ENCODE measurements at places on chromosomes 16 and 17. TPM values are rescaled to one million over a fixed set of nuclear protein-coding genes. Genes with fewer than 3 reads are reported as not detected.

The VTN gene
- 0.18 TPM for total RNA-seq

DNA sequence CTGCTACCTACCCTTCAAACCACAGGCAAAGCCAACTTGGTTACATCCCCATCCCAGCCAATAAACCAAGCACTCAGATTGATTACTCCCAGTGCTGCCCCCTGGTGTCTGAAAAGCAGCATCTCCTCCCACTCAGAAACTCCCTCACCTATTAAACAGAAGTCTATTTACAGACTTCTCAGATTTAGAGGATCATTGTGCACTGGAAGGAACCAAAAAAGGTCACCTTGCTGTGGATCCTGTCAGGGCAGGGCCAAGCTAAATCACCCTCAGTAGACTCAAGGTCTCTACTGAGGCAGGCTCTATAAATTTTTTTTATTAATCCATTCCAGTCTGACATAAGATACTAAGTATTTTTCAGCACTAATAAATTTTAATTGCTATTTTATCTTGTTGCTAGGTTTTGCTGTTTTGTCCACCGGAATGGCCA lies 17.6 kb downstream of the HIGD1B start:
- H3K27me3 ChIP-seq, result no peaks in the 10 kb centered on the region
- peak; percentile 26 for DNase-seq
- H3K4me1 ChIP-seq, result no peaks in the 10 kb centered on the region

DNA sequence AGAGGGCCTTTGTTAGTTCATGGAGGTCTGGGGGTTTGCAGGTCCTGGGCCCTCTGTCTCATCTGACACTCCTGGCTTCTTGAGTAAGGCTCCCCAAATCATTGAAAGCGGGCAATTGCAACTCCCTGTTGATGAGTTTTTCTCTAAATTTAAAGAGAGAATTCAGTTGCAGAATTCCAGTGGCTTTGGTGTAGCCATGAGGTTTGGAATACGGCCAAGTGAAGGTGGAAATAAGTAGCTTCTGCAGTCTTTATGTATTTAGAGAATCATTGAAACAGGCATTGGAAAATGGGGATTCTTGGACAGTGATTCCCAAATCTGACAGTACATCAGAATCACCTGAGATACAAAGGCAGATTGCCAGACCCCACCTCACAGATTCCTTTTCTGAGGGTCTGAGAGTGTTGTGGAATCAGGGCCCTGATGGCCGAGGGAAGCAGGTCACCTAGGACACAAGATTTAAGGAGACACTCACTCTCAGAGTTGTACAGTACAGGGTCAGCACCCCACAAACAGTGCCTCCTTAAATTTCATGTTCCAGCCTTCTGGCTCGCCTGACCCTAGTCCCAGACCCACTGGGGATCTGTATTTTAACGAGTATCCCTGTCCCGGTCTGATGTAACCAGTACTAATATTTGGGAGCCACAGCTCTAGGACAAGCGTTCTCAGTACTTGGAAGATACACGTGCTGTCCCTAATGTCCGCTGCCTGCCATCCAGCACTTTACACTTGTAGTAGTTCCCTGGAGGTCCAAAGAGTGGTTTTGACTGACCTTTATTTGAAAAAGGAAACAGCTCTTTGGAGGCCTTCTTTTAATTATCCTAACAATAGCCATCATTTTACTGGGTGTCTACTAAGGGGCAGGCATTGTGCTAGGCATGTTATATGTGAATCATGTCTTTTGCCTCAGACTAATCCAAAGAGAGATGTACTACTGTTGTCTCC lies 37.8 kb downstream of the YPEL2 start:
- H3K27ac ChIP-seq, result no peak overlapping the region
- H3K4me1 ChIP-seq, result peaks cover 90% of the 10 kb centered on the region
- H3K4me3 ChIP-seq, result no peak overlapping the region
- H3K27me3 ChIP-seq, result no peaks in the 10 kb centered on the region

- H3K4me3 ChIP-seq, result no peak overlapping the region
- H3K27me3 ChIP-seq, result peaks cover 26% of the 10 kb centered on the region
- H3K36me3 ChIP-seq, result no peaks in the 10 kb centered on the region
- DNase-seq, result no peak
- H3K4me1 ChIP-seq, result no peaks in the 10 kb centered on the region
Observed at GRCh38 chr16:24294131-24294530, 38.0 kb downstream of the CACNG3 start.

- no peak overlapping the region for H3K4me3 ChIP-seq
- peaks cover 30% of the 10 kb centered on the region for H3K27me3 ChIP-seq
- H3K4me1 ChIP-seq, result peaks cover 10% of the 10 kb centered on the region
- H3K27ac ChIP-seq, result no peak overlapping the region
- DNase-seq, result no peak
- H3K36me3 ChIP-seq, result no peaks in the 10 kb centered on the region
Observed at GRCh38 chr17:77830816-77831473, 127.6 kb upstream of the TNRC6C start.

DNA sequence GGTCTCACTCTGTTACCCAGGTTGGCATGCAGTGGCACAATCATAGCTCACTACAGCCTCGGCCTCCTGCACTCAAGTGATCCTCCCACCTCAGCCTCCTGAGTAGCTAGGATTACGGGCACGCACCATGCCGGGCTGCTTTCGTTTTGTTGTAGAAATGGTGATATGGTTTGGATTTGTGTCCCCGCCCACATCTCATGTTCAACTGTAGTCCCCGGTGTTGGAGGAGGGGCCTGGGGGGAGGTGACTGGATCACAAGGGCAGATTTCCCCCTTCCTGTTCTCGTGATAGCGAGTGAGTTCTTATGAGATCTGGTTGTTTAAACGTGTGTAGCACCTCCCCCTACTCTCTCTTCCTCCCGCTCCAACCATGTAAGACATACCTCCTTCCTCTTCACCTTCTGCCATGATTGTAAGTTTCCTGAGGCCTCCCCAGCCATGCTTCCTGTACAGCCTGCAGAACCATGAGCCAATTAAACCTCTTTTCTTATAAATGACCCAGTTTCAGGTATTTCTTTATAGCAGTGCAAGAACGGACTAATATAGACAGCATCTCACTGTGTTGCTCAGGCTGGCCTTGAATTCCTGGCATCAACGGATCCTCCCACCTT lies 6.0 kb downstream of the PDZD9 start:
- no peak overlapping the region for H3K4me3 ChIP-seq
- DNase-seq, result no peak
- H3K27ac ChIP-seq, result no peak overlapping the region
- H3K27me3 ChIP-seq, result no peaks in the 10 kb centered on the region
- H3K36me3 ChIP-seq, result no peaks in the 10 kb centered on the region
- H3K4me1 ChIP-seq, result no peaks in the 10 kb centered on the region

GRCh38 chr16:86418981-86419380 lies 91.3 kb upstream of the FOXF1 start:
- H3K4me3 ChIP-seq, result no peak overlapping the region
- no peak overlapping the region for H3K27ac ChIP-seq
- no peaks in the 10 kb centered on the region for H3K4me1 ChIP-seq
- H3K27me3 ChIP-seq, result no peaks in the 10 kb centered on the region

The PIPOX gene
- total RNA-seq, result 8.7 TPM

GRCh38 chr17:2111691-2112090 lies 56.8 kb downstream of the HIC1 start:
- no peaks in the 10 kb centered on the region for H3K4me1 ChIP-seq
- H3K36me3 ChIP-seq, result peaks cover 1% of the 10 kb centered on the region
- no peaks in the 10 kb centered on the region for H3K27me3 ChIP-seq
- no peak for DNase-seq
- no peak overlapping the region for H3K27ac ChIP-seq

GRCh38 chr17:40290629-40291280 lies 3.1 kb downstream of the CDC6 start:
- H3K27ac ChIP-seq, result no peak overlapping the region
- no peaks in the 10 kb centered on the region for H3K27me3 ChIP-seq
- H3K4me1 ChIP-seq, result peaks cover 17% of the 10 kb centered on the region

The SMIM36 gene
- not detected for total RNA-seq

DNA sequence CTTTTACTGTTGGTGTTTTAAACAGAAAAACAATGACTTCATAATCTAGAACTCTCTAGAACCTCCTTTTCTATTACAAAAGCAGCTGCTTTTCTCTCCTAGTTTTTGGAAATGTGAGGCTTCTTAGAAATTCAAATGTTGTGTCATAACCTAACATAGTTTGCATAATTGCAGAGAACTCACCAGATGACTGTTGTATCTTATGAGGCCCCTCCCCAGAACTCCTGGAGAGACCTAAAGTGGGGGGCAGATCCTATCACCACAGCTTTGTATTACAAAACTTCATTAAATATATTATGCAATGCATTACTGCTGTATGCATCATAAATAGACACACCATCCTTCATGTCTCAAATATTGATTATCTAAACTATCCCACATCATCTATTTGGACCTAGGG lies 538.7 kb upstream of the HSBP1 start:
- H3K27ac ChIP-seq, result no peak overlapping the region
- H3K4me3 ChIP-seq, result no peak overlapping the region
- no peaks in the 10 kb centered on the region for H3K36me3 ChIP-seq
- H3K27me3 ChIP-seq, result peaks cover 4% of the 10 kb centered on the region
- no peaks in the 10 kb centered on the region for H3K4me1 ChIP-seq
- no peak for DNase-seq

GRCh38 chr16:65790768-65791167 lies 575.7 kb upstream of the CDH5 start:
- no peak for DNase-seq
- H3K27me3 ChIP-seq, result no peaks in the 10 kb centered on the region
- H3K27ac ChIP-seq, result no peak overlapping the region
- H3K4me1 ChIP-seq, result no peaks in the 10 kb centered on the region
- H3K36me3 ChIP-seq, result no peaks in the 10 kb centered on the region

The TEKT1 gene
- not detected for total RNA-seq

The USB1 gene
- 40.7 TPM for total RNA-seq

The CYLD gene
- 116 TPM for total RNA-seq

DNA sequence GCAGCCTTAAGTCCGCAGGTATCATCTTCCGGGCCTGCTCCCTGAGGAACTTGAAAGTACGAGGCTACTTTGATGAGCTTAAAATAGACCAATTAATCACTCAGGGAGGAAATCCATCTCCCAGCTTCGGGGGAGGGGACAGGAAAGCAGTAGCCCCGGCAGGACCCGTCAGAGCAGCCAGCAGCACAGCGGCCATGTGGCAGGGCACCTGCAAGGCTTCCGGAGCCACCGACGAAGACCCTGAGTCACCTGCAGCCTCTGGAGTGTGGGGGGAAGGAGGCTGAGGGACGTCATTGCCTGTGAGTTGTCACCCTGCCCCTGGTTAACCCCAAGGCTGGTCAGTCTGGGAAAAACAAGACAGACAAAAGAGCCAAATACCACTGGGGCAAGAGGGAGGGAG lies 4.4 kb upstream of the CYB561 start:
- no peak overlapping the region for H3K4me3 ChIP-seq
- no peak for DNase-seq
- no peak overlapping the region for H3K27ac ChIP-seq
- peaks cover 2% of the 10 kb centered on the region for H3K27me3 ChIP-seq
- H3K4me1 ChIP-seq, result peaks cover 9% of the 10 kb centered on the region

The RNF135 gene
- total RNA-seq, result 16.7 TPM

DNA sequence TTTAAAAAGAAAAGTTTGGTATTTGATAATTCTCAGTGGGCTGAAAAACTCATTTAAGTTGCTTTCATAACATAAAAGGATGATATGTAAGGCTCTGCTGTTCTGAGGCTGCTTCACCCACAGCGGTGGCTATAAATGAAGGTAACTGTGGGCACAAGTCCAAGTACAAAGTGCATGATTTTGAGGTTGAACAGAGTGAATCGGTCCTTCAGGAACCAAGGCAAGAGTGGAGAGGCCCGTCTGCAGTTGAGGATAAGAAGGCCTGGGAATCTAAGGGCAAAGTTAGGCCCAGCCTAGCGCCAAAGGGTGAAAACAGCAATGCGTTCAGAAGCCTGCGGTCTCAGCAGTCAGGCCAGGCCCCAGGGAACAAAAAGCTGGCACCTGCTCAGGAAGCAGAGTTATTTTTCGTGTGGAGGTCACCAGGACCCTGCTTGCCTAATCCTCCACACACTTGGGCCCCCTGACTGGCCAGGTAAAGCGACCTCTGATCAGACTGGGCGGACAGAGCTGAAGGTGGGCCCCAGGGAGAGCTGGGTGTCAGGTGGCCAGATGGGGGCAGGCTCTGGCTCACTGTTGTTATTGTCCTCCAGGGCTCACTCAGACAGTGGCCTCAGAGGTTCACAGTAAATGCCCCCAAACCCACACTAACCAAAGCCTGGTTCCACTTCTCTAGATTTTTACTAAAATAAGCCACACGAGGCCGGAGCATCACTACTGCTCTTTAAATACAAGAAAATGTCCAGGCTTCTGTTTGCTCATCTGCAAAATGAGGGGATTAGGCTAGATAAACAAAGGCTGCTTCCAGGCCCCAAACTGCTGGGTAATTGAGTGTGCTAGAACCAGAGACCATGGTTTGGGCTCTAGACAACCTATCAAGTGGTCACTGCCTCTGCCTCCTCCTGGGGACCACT lies 46.5 kb downstream of the TEX2 start:
- H3K36me3 ChIP-seq, result peaks cover 19% of the 10 kb centered on the region
- H3K27ac ChIP-seq, result peak overlapping the region; percentile 76
- no peaks in the 10 kb centered on the region for H3K27me3 ChIP-seq
